Fibroblast of villous mesenchyme (primary cell): ENCODE measurements at places on chromosomes 11 and 22. TPM values are rescaled to one million over a fixed set of nuclear protein-coding genes. Genes with fewer than 3 reads are reported as not detected.

GRCh38 chr22:32103658-32104315 is 55.3 kb downstream of the C22orf42 start:
- peak; percentile 25 for DNase-seq

DNA sequence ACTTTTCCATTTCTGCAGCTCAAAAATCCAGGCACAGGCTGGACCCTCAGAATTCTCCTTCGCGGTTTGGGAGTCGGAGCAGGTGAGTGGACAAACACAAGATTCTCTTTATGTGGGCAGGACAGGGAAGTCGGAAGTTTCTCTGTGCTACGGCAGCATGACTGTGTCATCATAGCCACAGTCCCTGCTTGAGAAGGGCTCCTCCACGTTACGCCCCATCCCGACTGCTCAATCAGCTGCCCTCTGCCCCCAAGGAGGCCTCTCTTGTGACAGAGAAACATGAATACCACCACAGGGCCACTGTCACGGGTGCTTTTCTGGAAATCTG is 89.0 kb upstream of the SHISAL1 start:
- no peak for DNase-seq

The PDE2A gene
- under 0.01 TPM in 2 replicates for total RNA-seq

DNA sequence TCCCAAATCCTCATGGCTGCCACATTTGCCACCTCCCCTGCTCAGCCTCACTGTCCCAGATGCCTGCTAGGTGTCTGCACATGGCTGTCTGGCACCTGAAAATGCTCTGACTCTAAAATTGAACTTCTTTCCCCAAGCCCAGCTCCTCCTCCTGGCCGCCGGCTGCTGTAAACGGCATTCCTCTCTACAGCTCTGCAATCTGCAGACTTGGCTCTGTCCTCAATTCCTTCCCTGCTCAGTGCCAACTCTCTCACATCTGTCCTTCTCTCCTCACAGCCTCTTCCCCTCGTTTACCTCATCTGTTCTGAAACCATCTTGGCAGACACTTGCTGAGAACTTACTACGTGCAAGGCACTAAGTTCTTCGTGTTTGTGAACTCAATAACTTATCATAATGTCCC is 169.4 kb upstream of the SYT13 start:
- no peak for DNase-seq

GRCh38 chr11:45834298-45834756 is 12.9 kb upstream of the CRY2 start:
- no peak for DNase-seq

DNA sequence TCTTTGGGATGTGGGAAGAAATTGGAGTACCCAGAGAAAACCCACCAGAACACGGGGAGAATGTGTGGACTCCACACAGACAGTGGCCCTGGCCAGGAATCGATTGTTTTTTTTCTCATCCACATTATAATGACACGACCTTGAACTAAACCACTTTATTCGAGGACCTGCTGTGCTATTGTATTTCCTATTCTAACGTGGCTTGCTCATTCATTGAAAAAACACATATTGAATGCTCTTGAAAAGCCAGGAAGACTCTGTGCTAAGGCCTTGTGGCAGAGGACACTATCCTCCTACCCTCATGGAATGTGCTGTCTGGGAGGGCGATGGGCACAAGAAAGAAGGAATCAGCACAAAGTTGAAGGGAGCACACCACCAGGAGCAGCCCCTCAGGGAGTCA is 9.1 kb upstream of the SREBF2 start:
- no peak for DNase-seq

- DNase-seq, result no peak
Measured at GRCh38 chr22:27409299-27409698, 392.3 kb downstream of the MN1 start.

GRCh38 chr11:60264644-60265043 is 15.8 kb upstream of the MS4A4A start:
- no peak for DNase-seq

DNA sequence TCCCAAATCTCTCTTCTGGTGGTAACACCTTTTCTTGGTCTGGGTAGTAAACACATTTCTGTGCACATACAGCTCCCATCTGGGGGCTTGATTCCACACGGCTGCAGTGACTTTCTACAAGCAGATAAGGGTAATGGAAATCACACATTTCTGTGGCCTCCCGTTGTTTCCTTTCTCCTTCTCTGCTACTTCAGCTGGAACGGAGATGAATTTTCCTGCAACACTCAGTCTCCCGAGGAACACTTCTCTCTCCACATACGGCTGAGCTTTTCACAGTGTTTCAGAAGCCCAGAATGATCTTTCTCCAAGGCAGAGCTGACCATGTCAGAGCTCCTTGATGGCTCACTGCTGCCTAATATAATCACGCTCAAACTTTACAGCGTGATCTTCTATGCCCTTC is 364.3 kb upstream of the NARS2 start:
- DNase-seq, result no peak

DNA sequence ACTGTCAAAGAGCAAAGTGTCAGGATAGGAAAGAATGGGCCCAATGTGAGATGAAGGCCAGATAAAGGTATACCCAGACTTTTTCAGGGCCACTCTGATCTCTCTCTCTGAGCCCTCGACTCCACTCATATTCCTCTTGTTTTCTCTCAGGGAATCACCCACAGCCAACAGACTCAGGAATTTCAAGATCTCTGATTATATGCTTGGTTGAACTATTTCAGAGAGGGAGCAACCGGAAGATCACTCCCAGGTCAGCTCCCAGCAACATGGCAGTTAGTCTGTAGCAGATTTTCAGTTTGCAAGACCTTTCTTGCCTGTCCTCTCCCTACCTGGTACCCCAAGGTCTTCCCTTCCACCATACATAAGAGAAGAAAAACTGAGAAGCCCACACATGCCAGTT is 102.5 kb downstream of the C11orf58 start:
- no peak for DNase-seq

The MFRP gene
- under 0.01 TPM in 1 of 2 replicates, not detected in the other for total RNA-seq

DNA sequence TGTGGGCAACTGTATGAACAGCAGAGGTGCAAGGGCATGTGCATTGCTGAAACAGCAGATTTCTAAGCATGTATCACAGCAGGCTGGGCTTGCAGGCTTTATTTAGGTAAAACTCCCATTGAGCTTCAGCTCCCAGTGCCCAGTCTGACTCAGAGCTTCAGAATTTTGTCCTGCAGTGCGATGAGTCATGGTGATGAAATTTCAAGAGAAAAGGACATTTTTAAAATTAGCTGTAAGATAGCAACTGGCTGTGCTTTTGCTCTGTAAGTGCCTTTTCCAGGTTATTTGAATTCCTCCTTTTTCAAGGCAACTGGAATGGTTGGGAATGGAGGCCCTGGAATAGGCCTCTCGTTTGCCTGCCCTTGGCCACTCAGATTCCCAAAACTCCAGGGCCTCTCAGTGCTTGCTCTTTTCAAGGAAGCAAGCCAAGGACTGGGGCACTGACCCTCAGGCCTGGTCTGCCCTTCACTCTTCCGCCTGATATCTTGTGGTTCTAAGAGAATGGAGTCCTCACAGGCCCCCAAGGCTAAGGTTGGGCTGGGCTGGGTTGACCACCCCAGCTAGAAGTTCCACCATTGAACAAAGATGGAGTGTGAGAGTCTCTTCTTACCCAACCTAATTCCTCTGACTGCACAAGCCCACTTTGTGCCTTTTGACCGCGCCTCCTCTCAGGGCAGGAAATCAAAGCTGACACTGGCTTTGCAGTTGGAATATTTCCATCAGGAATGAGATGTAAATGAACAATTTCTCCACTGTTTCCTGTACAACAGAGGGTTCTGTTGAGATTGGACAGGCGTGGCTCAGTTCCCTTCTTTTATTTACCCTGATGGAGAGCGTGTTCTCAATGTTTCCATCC is 59.5 kb upstream of the PRSS23 start:
- DNase-seq, result peak; percentile 95

The ACTN3 gene
- under 0.01 TPM in 1 of 2 replicates, not detected in the other for total RNA-seq
